Heart right ventricle (tissue), 16 donors: ENCODE measurements at places on chromosomes 4 and X.

DNA sequence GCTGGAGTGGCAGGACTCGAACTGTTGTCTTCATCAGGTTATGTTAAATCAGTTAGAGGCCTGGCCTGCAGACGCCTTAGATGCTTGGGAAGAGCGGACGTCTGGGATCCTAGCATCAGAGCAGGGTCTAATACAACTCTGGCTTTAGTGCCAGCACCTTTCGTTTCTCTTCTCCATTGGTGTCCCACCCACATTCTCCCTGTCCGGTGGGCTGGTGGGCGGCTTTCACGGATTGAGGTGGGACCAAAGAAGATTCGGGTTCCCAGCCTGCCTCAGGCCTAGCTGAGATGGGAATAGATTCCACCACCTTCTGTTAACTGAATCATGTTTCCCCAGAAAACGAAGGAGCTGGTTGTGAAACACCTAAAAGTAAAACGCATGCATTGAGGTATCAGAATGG is 939 bp downstream of the PDK3 start:
- DNase-seq, result no peak

- DNase-seq, result no peak
Observed at GRCh38 chr4:183838987-183839712, 66.0 kb upstream of the STOX2 start.

GRCh38 chrX:118459494-118459893 is 36.1 kb upstream of the DOCK11 start:
- DNase-seq, result no peak

DNA sequence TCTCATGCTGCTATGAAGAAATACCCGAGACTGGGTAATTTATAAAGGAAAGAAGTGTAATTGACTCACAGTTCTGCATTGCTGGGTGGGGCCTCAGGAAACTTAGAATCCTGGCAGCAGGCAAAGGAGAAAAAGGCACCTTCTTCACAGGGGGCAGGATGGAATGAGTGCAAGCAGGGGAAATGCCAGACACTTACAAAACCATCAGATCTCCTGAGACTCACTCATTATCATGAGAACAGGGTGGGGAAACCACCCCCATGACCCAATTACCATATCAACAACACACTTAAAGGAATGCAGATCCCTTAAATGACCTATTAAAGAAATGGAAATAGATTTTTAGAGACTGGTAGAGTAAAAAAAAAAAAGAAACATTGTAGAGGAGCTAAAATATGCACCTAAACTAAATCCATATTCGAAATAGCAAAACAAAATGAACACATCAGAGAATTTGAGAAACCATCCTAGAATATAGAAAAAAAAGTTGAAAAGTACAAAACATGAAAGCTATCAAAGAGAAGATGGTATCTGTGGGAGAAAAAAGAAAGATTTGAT is 104.3 kb upstream of the UGT8 start:
- DNase-seq, result no peak
